ENCODE measurements at places on chromosomes 5 and 9.
A peak's percentile ranks its signal among the peaks of the same experiment; 100 is the strongest.

GRCh38 chr9:114938687-114939575 is 8.5 kb upstream of the TNFSF8 start:
- DNase-seq: no peak

- no peak for DNase-seq
Measured at GRCh38 chr5:123000731-123001130, 35.8 kb downstream of the PPIC start.

DNA sequence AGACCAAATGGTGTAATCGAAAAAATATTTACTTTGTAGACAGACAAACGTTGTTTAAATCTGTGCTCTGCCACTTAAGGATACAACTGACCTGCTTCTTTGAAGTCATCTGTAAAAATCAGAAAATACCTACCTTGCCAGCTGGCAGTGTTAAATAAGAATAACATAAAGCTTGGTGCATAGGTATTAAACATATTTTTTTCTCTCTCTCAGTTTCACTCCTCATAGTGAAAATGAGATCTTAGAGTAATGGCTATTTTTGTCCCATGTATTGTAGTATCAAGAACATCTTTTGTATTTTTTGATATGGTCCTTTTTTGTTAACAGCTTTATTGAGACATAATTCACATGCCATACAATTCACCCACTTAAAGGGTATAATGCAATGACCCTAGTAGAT is 17.9 kb upstream of the RANBP17 start:
- no peak for DNase-seq

DNA sequence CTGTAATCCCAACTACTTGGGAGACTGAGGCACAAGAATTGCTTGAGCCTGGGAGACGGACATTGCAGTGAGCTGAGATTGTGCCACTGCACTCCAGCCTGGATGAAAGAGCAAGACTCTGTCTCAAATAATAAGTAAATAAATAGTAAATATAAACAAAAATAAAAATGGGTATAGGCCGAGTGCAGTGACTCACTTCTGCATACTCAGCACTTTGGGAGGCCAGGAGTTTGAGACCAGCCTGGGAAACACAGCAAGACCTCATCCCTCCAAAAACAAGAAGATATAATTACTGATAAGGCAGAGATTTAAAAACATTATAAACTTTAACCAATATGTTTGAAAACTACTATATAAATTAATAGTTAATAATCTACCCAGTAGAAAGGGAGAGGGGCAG is 37.8 kb upstream of the SUSD1 start:
- no peak for DNase-seq

- DNase-seq: no peak
Measured at GRCh38 chr9:128702949-128703615, 779 bp downstream of the PKN3 start.

- no peak for DNase-seq
Measured at GRCh38 chr5:31153521-31153920, 40.0 kb upstream of the CDH6 start.

- DNase-seq: no peak
Measured at GRCh38 chr5:102511666-102512065, 12.9 kb upstream of the SLCO6A1 start.

DNA sequence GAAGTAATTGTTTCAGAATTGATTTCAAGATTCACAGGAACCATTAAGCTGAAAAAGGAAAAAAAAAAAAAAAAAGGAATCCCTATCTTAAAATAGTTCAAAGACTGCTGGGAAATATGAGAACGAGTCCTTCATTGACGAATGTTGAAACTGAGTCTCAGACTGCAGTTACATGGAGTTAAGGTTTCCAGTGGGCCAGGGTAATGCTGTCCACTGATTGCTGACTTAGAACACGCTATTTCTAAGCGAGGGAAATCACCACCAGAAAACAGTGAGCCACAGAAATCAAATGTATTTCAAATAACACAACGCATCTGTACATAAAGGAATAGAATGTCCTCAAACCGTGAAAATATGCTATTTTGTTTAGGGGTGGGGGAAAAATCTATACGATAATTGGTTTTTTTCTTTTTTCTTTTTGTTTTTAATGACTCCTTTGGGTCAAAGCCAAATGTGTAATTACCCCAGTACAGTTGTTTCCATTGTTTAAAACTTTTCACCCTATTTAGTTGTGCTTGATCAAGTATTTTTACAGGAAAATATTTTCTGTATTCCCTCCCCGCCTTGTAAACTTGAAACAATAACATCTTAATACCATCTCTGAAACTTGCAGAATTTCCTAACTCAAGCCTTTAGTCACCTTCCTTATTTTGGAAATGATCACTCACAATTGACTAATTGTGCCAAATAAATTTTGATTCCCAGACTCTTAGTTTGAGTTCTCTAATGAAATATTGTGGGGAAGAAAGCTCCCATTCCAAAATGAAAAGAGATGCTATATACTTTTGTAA is 208.3 kb downstream of the MCTP1 start:
- DNase-seq: no peak

DNA sequence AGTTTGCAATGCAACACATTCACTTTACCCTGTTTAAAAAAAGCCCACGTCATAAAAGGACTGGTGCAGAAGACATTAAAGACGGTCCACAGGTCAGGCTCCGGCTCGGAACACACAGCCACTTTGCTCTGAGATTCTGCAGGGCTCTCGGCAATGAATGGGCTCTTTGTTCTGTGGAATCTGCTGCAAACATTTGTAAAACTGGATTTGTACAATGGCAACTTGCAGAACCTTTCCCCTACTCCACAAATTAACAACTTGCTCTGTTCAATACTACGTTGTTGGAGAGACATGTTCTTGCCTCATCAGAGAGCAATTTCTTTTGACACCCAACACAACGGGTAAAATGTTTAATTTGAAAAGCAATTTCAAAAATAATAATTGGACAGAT is 13.0 kb upstream of the NR5A1 start:
- DNase-seq: no peak

- no peak for DNase-seq
Measured at GRCh38 chr5:117615226-117615625, 1040.6 kb upstream of the SEMA6A start.

GRCh38 chr9:113397203-113397631 is 3.9 kb downstream of the ALAD start:
- no peak for DNase-seq

DNA sequence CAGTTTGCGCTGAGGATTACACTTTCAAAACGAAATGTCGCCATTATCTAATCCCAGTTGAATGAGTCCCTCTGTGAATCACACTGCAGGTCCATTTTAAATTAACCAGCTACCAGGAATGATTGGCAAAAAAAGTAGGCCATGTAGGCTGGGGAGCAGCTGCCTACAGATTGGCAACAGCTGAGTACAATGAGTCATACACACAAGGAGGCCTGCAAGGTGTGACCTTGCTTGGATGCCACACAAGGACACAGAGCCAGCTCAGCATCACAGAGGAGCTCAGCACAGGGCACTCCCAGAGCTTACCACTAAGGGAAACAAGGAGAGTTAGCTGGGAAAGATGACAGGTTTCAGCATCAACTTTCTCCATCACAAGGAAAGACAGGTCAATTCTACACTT is 12.9 kb downstream of the HAVCR1 start:
- no peak for DNase-seq

DNA sequence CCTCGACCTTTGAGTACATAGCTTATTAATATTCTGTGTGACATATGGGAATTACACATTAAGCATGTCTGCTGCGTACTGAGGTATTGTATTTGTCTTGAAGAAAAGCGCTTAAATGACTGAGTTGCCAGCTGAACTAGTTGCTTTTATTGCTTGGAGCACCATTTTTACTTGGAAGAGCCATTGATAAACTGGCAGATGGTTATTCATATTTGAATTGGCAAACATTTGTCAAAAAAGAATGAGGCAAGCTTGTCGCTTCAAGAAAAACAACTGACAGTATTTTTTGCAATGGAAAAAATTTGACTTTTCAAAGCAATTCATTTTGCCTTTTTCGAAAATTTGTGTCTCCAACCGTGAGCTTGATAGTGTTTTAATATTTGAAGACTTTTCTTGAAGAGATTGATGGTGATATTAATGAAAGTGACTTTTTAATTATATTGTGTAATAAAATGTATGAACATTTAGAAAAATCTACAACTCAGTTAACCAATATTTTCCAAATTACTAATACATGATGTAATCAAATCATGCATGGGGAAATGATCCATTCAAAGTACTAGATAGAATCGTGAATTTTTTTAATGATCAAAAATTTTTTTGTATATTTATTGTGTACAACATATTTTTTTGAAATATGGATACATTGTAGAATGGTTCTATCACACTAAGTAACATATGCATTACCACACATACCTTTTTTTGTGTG is 55.1 kb upstream of the CCDC152 start:
- DNase-seq: no peak

DNA sequence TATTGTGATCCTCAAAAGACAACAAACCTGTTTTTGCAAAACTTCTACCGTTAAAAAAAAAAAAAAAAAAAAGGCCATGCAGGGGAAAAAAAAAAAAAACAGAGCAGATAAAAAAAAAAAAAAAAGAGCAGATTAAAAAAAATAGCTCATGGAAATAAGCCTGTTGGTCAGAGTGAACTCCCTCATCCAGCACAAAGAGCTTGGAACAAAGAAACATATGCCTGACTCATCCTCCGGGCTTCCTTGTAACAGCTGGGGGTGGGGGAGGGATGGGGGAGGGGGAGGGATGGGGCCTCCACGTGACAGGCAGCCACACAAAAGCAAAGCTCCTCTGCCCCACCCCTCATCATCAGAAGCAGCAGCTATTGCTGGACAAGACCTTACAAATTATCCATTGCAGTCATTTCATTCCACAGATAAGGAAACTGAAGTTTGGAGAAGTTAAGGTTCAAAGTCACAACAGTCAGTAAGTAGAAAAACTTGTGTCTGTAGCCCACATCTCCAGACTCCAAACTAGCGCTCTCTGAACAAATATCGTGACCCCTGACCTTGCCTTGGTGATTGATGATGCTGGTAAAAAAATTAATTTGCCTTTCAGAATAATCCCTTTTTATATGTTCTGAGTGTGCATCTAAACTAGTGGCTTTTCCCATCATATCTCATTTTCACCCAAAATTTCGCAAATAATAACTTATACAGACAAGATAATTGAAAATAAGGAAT is 38.9 kb downstream of the SLC35D2 start:
- DNase-seq: peak; percentile 90

DNA sequence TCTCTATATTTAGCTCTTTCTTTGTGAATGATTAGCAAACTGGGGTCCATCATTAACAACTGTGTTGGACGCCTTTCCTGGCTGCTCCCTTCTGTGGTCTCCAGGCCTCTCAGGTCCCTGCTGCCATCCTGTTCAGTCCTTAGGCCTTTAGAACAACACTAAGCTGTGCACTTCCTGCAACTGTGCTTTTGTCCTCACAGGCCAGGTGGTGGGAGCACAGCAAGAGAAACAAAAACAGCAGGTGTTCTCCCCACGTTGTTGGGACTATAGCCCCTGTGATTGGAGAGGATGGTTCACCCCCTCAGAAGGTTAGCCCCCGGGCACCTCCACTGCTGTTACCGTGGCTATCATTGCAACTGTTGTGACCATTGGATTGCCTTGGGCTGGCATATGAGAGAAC is 41.7 kb upstream of the CLINT1 start:
- no peak for DNase-seq

DNA sequence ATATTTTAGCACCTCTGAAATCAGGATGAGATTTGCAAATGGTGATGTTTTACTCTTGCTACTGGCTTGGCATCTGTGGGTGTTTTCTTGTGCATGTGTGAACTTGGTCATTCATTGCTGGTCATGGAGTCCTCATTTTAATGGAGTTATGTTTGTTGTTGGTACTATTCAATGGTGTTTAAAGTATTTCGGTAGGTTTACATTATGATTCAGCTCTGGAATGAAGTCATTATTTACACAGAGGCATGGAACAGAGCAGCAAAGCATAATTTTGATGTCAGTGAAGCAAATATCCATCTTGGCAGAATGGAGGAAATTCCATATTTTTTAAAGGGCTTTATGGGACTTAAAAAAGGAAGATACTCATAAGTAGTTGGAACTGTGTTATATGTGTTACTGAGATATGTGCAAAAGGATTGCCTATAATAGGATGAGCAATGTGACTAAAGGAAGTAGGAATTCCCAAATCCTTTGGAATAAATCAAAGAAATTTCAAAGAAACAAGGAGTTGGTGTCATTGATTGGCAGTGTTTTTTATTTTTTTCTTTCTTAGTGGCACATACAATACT is 147.4 kb downstream of the ACTBL2 start:
- DNase-seq: no peak

- no peak for DNase-seq
Measured at GRCh38 chr9:21510806-21511205, 28.7 kb upstream of the IFNE start.

DNA sequence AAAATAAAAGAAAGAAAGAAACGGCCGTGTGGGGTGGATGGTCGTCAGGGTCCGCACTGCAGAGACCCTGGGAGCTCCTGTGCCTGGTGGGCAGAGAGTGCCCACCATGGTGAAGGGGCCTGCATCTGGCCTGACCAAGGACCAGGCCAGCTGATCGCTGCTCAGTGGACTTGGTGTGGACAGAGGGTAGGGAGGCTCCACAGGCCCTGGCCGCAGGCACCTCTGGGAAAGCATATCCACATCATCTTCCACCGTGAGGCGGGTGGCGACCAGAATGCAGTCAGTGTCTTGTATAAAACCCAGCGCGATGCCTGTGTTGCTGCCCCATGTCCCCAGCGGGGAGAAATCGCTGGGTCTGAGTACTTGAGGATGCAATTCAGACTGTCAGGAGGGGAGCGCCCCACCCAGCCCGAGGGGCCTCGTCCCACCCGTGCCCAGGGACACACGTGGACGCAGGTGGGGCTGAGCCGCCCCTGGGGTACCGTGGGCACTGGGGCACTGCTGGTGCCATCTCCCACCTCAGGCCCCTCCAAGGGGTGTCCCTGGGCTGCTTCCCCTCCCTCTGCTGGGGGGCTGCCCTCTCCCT is 27.8 kb upstream of the SLC6A19 start:
- DNase-seq: no peak

- no peak for DNase-seq
Measured at GRCh38 chr5:34847056-34847455, 8.1 kb downstream of the TTC23L start.

- DNase-seq: no peak
Measured at GRCh38 chr9:85944672-85945071, 3.7 kb downstream of the NAA35 start.

DNA sequence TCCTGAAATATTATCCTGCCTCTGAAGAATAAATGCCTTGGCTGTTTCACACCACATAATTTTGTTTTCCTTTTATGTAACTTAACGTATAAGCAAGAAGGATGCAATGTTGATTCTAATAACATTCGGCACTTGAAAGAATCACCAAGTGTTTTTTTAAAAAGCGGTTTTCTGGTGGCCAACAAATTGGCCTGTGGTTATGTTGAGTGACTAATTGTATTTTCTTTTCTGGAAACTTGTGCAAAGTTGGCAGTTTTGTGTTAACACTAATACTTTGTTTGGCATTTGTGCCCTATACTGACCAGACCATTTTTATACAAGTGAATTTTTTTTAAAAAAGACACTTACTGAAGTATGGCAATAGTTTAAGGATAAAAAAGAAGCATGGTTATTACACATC is 452.7 kb downstream of the BNC2 start:
- DNase-seq: no peak
